ENCODE measurements at places on chromosomes 4 and X.

DNA sequence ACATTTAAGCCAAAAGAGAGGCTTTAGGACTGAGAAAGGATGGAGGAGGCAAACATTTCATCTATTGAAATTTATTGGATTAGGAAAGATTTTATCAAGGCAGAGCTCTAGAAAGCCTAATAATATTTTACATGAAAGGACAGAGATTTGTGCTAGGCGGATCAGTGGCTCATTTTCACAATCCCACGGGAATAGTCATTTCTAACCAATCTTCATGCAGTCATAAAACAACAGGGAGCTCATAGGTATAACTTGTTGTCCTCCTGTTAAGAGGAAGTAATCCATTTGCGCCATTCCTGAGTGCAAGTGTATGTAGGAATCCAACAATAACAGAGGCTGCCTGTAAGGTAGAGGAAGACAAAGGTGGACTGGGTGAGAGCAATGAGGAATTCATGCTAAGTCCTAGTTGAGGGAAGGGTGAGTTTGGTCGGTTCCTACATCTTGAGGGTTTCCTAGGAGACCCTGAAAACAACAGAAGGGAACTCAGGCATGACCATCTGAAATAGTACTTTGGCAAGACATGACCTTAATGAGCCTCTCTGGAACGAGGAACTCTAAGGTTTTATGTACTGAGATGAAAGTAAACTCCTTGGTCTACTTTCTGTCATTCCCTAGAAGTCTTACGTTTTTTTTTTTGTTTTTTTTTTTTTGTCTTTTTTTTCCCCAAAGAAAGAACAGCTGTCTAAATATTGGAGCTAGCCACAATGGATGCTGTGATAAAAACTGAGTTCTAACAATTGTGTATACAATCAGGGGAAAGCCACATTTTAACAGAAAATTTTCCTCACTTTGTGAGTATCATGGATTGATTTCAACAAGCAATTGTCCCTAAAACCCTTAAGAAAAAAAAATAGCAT is 89.7 kb downstream of the GEMIN8 start:
- DNase-seq = no peak

GRCh38 chr4:48195374-48195773 is 61.3 kb upstream of the TXK start:
- no peak for DNase-seq

DNA sequence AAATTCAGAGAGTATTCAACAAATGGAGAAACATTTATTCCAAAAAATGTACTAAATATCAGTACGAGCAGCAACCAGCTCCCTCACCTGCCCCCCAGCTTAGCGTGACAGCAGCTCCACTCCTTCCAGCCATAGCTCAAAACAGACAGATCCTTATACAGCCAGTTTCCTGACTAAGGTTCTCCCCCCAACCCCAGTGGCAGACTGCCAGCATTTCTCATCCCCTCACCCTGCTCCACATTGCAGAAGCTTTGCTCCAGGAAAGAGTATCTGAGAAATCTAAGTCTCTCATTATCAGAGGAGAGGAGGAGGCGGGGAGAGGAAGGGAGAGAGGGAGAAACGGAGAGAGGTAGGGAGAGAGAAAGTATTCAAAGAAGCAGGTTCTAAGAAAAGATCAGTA is 53.3 kb upstream of the PASD1 start:
- no peak for DNase-seq

- no peak for DNase-seq
Measured at GRCh38 chrX:100975212-100975611, 5.7 kb downstream of the ARL13A start.

DNA sequence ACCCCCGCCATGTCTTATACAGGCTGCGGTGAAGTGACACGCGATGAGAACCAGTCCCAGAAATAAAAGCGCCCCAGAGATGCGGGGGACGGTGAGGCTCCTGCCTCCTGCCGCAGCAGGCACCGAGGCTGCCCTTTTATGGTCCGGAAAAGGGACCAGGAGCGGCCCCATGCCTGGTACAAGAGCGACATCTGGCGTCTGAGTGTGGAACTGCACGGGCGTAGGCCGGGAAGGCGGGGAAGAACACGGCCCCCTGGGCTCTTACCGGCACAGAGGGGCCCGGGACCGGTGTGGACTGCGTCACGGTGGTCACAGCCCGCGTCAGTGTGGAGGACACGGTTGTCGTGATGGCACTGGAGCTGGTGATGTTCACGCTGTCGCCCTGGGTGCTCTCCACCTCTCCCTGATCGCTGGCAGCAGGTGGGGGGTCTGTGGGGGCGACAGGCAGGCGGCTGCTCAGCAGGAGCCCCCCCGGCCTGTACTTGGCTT is 8.9 kb upstream of the RENBP start:
- peak; percentile 88 for DNase-seq

- DNase-seq = peak; percentile 98
Measured at GRCh38 chr4:8428288-8429097, 12.0 kb downstream of the ACOX3 start.

GRCh38 chr4:7272404-7272803 is 80.1 kb downstream of the SORCS2 start:
- no peak for DNase-seq

GRCh38 chrX:137432609-137433008 is 133.3 kb upstream of the ZIC3 start:
- peak; percentile 52 for DNase-seq

DNA sequence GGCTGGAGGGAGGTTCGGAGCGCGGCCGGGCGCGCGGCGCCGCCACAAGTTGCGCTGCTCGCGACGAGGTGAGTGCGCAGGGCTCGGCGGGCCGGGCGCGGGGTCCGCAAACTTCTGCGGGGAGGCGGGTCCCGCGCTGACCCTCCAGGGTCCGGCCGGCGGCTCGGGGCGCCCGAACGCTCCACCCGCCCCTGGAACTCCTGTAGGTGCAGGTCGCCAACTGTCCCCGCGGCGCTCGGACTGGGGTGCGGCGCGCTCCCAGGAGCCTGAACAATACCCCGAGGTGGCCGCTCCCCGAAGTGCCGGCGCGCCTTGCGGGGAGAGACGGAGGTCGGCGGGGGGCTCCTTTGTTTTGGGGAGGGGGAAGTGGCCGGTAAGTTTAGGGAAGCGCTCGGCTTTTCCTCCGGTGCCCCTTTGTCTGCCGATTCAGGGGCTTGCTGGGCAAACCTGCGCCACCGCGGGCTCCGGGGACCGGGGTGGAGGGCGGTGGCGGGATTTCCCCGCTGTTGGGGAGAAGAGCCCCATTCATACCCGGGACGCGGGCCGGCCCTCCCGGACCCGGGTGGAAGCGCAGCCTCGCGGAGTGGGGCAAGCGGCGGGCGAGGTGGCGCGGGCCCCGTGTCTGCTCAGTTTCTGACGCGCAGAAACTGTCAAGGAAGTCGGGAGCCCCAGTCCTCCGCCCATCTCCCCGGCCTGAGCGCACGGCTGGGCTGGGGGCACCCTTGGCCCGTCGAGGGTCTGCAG is 694 bp downstream of the TBL1X start:
- peak; percentile 31 for DNase-seq

GRCh38 chrX:101931136-101931487 is 715 bp downstream of the ZMAT1 start:
- DNase-seq = no peak

- no peak for DNase-seq
Measured at GRCh38 chrX:36787752-36788151, 220.4 kb upstream of the FAM47C start.

DNA sequence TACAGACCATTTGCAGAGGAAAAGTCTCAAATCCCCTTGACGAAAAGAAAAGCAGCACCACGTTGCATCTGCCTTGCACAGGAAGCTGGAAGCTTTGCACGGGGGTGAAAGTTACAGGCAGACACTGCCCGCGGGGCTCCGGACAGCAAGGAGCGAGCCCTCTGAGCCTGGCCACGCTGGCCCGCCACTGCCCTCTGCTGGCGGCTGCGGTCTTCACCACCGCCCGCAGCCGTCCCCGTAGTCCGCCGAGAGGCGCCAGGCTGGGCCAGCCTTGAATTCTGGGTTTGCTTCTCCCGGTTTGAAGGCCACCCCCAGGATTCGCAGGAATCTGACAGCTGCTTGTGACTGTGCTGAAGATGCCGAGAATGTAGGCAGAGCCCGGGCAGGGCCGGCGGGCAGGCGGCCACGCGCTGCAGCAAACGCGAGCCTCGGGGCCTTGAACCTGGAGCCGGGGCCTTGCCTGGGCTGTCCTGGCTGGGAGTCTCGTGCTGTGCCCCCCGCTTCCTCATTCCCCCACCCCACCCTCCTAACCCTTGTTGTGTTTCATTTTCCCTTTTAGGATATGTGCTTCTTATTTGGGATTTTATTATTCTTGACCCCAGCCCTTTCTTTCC is 49.2 kb downstream of the ENPP6 start:
- peak; percentile 70 for DNase-seq

DNA sequence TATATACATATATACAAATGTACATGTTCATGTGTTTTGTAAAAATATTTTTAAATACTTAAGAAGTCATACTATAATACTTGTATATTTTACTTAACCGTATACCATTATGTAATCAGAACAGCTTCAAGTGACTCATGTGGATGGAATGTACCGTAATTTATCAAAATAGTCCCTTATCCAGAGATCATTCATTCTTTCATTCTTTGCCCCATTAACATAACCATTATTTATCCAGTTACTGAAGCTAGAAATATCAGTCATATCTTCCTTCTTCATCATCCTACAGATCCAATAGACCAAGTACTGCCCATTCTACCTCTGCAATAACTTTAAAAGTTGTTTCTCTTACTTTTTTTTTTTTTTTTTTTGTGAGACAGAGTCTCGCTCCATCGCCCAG is 164.2 kb downstream of the MAB21L2 start:
- DNase-seq = no peak

DNA sequence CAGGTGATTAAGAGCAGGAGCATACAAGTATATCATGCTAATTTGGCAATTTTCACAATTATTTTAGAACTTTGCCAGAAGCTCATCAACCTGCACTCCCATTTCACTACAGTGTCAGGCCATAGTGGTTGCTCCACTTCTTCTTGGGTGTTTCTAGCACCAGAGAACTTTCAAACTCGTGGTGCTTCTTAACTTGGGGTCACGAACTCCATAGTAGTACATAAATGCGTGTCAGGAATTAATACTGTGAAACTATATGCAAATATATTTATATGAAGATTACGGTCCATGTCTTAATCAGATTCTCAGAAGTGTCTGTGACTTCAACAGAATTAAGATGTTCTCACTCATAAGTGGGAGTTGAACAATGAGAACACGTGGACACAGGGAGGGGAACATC is 254.3 kb upstream of the BMP3 start:
- DNase-seq = no peak

- no peak for DNase-seq
Measured at GRCh38 chrX:118545510-118545909, 49.9 kb downstream of the DOCK11 start.

DNA sequence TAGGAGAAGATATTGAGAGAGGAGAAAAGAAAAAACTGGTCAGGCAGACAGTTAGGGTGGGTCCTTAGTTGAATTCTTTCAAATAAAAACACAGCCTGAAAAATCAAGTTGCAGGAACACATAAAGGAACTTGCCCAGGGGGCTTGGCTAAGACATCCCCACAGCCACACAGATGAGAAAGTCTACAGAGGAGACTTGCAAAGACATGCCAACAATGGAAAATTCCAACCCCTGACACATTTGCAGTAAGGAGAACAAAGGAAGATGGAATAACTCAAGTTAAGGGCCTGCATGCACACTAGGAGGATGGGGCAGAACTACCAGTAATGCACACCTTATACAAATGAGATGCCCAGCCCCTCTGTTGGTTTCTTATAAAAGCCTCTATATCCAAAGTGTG is 197.6 kb downstream of the CPXCR1 start:
- no peak for DNase-seq

GRCh38 chr4:156595041-156595440 is 376.6 kb downstream of the PDGFC start:
- no peak for DNase-seq

DNA sequence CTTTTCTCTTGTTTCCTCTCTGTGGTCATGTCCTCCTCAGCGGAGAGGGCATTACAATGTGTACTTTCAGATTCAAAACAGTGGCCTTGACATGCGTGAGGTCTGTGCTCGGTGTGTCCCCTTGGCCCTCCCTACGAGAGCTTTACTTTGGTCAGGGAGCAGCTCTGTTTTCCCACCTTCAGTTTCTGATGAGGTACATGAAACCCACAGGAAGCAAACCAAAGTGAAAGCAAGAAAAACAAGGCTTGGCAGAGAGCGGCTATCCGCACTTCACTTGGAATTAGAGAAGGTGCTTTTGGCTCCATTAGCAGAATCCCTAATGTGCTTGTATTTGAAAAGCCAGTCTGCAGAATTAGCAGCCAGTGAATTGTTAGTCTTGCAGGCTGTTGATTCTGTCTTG is 19.5 kb upstream of the BOD1L1 start:
- DNase-seq = no peak

DNA sequence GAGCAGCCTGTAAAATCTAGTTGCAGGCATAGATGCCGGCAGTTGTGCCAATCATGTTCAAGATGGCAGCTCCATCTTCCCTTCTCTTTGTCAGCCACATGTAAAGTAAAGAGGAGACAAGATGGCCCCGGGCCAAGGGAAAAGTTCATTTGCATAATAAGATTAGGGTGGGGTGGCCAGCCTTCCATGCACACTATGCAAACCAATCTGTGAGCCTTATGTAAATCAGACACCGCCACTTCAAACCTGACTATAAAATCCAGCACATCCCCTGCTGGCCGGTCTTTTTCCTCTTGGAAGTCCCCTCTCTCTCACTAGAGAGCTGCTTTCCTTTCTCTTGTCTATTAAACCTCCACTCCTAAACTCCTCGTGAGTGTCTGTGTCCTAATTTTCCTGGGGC is 78.9 kb upstream of the CBR4 start:
- no peak for DNase-seq

GRCh38 chr4:112234952-112235609 is 3.5 kb downstream of the AP1AR start:
- peak; percentile 57 for DNase-seq

- DNase-seq = peak; percentile 7
Measured at GRCh38 chr4:14787894-14788293, 214.4 kb upstream of the CPEB2 start.

DNA sequence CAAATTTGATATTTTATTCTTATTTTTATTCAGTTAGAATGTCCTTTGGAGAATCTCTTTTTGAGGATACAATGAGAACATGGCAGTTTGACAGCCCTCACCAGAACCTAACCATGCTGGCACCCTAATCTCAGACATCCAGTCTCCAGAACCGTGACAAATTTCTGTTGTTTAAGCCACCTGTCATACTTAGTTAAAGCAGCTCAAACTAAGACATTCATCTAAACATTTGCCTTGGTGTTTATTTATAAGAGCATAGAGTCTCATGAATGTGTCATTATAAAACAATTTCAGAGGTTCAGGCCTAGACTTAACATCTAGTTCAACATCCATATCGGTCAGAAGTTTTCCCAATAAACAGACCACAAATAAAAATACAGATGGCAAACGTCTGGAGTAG is 125.1 kb upstream of the FUNDC1 start:
- DNase-seq = no peak
